Suprapubic skin (tissue), 4 donors: ENCODE measurements at places on chromosomes 16 and 17.

DNA sequence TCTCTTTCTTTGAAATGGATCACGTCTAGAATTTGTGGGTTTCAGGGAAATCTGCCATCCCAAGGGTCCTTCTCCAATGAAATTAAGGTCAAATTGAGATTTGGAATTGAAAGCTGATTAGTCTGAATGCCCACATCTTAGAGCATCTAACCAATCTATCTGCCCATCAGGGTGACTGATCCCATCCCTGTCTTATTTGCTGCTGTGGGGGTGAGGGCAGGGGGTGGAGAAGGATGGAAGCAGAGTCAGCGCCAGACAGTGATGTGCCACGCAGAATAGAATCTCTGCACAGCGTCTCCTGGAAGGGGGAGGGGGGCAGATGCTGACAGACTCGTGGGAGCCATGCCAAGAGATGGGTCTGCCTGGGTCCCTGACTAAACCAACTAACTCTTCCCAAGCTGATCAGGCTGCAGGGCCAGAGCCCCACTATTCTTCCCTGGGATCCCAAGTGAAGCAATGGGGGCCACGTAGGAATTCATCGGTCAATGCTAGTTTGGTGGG lies 32.1 kb downstream of the CDK5RAP3 start:
- no peak for DNase-seq
- H3K4me1 ChIP-seq: peaks cover 19% of the 10 kb centered on the region
- no peaks in the 10 kb centered on the region for H3K36me3 ChIP-seq
- H3K4me3 ChIP-seq: no peak overlapping the region

DNA sequence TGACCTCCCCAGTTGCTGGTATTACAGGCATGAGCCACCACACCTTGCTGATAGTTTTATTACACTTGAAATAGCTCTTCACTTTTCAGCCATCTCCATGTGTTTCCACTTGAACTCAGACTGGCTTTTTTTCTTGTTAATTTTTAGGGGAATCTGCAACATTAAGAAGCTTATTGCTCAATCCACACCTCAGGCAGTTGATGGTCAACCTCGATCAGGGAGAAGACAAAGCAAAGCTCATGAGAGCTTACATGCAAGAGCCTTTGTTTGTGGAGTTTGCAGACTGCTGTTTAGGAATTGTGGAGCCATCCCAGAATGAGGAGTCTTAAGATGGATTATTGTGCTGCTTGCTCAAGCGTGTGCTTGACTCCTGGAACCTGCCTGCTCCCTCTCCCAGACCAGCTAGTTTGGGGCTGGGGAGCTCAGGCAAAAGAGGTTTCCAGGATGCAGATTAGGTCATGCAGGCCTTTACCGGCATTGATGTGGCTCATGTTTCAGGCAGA lies 8.6 kb downstream of the ZNHIT3 start:
- no peaks in the 10 kb centered on the region for H3K4me1 ChIP-seq
- DNase-seq: no peak
- no peak overlapping the region for H3K27ac ChIP-seq
- no peak overlapping the region for H3K4me3 ChIP-seq
- H3K36me3 ChIP-seq: peaks cover 77% of the 10 kb centered on the region

DNA sequence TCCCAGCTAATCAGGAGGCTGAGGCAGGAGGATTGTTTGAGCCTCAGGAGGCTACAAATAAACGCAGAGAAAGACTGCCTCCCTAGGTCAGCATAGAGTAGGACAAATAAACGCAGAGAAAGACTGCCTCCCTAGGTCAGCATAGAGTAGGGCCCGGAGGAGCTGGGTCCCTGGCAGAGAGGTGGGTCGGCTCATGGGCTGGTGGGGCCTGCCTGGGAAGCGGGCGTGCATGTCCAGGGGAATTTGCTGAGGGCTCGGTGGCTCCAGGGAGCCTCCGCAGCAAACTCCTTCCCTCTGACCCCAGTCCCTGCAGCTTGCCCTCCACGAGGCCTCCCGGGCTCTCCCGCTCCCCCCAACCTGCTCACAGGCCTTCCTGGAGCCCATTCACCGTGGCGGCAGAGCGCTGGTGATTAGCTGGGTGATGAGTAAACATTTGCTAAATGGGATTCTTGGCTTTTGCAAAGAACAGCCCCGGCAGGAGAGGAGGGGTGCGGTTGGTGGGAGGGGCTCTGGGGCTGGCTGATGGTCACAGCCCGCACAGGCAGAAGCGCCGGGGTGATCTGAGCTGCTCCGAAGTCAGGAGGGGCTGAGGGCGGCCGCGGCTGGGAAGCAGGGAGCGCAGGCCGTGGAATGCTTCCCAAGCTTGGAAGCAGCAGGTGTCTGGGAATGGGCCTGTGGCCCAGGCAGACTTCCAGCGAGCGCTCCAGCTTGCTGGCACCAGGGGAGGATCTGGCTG lies 93.1 kb downstream of the RTN4RL1 start:
- H3K36me3 ChIP-seq: peaks cover 12% of the 10 kb centered on the region
- no peaks in the 10 kb centered on the region for H3K27me3 ChIP-seq
- H3K27ac ChIP-seq: no peak overlapping the region
- H3K4me3 ChIP-seq: no peak overlapping the region
- DNase-seq: no peak
- H3K4me1 ChIP-seq: peaks cover 10% of the 10 kb centered on the region

DNA sequence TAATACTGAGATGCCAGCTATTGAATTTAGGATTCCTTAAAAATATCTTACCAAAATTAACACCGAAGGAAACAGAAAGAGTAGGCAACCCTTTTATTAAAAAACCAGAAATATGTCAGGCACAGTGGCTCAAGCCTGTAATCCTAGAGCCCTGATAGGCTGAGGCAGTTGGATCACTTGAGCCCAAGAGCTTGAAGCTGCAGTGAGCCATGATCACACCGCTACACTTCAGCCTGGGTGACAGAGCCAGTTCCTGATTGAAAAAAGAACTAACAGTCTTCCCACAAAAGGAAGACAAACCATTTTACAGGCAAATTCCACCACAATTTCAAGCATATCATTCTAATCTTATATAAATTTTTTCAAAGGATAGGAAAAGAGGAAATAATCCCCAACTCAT lies 15.6 kb downstream of the SLFN12 start:
- H3K27ac ChIP-seq: no peak overlapping the region
- H3K4me3 ChIP-seq: no peak overlapping the region
- no peak for DNase-seq
- H3K36me3 ChIP-seq: peaks cover 18% of the 10 kb centered on the region
- no peaks in the 10 kb centered on the region for H3K27me3 ChIP-seq

DNA sequence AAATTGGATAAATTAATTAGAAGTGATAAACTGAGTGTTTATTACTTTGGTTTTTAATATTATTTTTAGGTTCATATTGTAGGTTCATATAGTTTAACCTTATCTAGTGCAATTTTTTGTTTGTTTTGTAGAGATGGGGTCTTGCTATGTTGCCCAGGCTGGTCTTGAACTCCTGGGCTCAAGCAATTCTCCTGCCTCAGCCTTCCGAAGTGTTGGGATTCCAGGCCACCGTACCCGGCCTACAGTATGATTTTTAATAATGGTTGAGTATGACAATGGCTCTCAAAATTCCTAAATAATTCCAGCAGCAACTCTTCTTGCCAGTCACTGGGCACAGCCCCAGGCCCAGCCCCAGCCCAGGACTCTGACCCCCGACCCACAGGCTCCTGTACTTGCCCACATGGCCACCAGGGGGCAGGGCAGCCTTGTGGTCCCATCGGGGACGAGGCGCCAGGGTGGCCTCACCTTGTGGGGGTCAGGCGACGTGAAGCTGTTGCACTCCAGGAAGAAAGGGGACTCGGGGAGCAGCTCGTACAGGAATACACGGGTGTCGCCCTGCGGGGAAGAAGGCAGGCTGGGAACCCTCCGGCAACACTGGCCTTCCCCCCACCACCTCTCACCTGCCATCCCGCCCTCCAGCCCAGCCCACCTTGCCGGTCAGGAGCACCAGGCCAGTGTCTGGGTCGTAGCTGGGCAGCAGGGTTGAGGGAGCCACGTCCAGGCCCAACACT lies 7.9 kb upstream of the PAM16 start:
- peaks cover 4% of the 10 kb centered on the region for H3K4me1 ChIP-seq
- DNase-seq: no peak
- H3K27ac ChIP-seq: no peak overlapping the region
- no peak overlapping the region for H3K4me3 ChIP-seq

DNA sequence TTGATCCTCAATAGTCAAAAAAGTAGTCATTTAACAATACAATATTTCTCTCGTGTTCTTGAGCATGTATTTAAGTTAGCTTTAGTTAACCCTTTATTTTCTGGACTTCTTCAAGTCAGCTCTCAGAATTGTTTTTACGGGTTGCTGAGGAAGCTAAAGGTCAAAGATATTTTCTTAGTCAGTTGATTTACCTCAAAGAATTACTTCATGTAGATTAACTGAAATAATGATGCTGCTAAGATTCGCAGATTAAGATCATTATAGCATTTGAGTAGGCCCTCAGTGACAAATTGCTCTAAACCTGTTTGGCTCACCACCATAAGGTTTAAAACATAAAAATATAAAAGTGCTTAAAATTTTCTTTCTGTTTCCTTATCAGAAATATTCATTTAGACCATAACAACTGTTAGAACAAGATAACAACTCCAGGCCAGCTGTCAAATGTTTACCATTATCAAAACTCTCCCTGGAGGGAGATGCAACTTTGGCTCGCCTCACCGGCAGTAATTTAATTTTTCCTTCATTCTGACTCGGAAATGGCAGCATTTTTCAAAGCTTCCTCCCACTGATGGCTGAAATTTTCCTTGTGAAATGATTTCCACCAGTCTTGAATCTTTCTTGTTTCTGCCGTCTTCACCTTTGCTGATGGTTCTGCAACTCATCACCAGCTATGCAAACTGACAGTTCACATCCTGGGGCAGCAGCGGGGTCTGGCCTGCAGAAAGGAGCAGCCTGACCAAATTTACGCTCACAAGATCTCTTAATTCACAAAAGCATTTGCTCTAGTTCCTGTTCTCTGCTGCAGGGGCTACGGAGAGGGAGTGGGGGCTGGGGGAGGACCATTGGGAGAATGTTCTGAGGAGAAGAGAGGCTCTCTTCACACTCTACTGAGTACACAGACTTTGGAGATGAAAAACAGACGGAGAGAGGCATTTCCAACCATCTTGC lies 254.8 kb upstream of the TBX2 start:
- DNase-seq: no peak
- no peaks in the 10 kb centered on the region for H3K36me3 ChIP-seq
- H3K4me1 ChIP-seq: peaks cover 9% of the 10 kb centered on the region
- no peak overlapping the region for H3K4me3 ChIP-seq
- H3K27ac ChIP-seq: no peak overlapping the region

GRCh38 chr17:81456798-81457197 lies 55.8 kb downstream of the ACTG1 start:
- H3K27ac ChIP-seq: no peak overlapping the region
- peaks cover 31% of the 10 kb centered on the region for H3K36me3 ChIP-seq
- no peak overlapping the region for H3K4me3 ChIP-seq
- DNase-seq: no peak

GRCh38 chr17:26809033-26809432 lies 484.9 kb upstream of the WSB1 start:
- H3K4me1 ChIP-seq: no peaks in the 10 kb centered on the region
- no peak for DNase-seq
- no peaks in the 10 kb centered on the region for H3K36me3 ChIP-seq
- H3K27me3 ChIP-seq: no peaks in the 10 kb centered on the region
- H3K27ac ChIP-seq: no peak overlapping the region

- H3K27ac ChIP-seq: no peak overlapping the region
- H3K27me3 ChIP-seq: peaks cover 3% of the 10 kb centered on the region
- H3K36me3 ChIP-seq: no peaks in the 10 kb centered on the region
- DNase-seq: no peak
- peaks cover 18% of the 10 kb centered on the region for H3K4me1 ChIP-seq
These were observed 56.5 kb upstream of the TEX2 start for GRCh38 chr17:64319531-64319930.

DNA sequence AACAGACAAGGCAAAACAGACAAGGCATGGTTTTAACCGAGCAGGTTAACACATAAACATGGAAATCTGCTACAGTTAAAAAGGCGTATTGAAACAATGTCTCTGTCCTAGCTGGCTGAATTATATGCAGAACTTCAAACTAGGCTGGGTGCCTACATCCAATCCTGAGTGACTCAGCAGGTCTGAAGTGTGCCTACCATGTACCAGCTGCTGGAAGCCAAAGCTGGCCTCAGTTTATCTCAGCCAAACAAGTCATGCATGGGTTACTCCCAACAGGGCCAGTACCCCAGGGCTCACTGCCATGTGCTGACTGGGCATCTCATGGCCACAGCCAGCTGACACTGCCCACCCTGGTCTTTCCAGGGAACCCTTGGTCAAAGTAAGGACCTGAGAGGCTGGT lies 4.0 kb downstream of the C1QBP start:
- DNase-seq: no peak
- peaks cover 32% of the 10 kb centered on the region for H3K4me1 ChIP-seq
- peaks cover 65% of the 10 kb centered on the region for H3K36me3 ChIP-seq
- no peak overlapping the region for H3K4me3 ChIP-seq
- H3K27me3 ChIP-seq: no peaks in the 10 kb centered on the region

GRCh38 chr16:78504401-78504851 lies 405.0 kb downstream of the WWOX start:
- no peaks in the 10 kb centered on the region for H3K36me3 ChIP-seq
- H3K27ac ChIP-seq: no peak overlapping the region
- DNase-seq: peak; percentile 84

DNA sequence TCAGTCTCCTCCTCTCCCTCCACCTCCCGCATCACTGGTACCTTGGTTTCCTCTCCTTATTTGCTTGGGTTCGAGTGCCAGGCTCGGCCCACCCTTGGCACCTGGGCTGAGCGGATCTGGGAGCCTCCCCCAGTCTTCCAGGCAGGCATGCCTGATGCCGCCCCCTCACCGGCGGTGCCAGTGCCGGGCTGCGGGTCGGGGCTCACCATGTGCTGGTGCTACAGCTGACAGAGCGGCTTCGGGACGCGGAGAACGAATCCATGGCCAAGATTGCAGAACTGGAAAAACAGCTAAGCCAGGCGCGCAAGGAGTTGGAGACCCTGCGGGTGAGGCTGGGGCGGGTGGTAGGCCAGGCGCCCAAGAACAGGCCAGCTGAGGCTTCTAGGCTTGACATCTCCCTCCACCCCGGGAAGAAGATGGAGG lies 19.2 kb downstream of the FMNL1 start:
- H3K27me3 ChIP-seq: no peaks in the 10 kb centered on the region
- peaks cover 39% of the 10 kb centered on the region for H3K36me3 ChIP-seq
- H3K4me3 ChIP-seq: peak overlapping the region; percentile 36
- peaks cover 19% of the 10 kb centered on the region for H3K4me1 ChIP-seq

DNA sequence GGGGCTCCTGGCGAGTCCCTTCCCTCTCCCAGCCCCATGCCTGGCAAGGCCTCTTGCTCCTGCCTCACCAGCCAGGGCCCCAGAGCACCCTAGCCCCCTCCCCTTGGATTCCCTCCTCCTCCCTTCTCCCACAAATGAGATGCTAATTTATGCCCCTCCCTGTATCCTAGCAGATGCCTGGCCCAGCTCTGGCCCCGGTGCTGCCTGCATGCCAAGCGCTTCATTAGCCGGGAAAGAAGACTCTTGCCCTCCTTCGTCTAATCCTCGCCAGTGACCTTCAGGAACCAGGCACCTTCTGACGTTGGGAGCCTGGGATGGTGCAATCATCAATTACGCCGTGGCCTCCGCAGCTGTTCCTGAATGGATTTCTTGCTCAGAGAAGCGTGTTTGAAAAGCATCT lies 127.8 kb downstream of the SDK2 start:
- H3K4me1 ChIP-seq: no peaks in the 10 kb centered on the region
- H3K27ac ChIP-seq: no peak overlapping the region
- no peak overlapping the region for H3K4me3 ChIP-seq
- no peak for DNase-seq
